A549 (cell line): ENCODE measurements at places on chromosomes 16 and 17.
A peak's percentile ranks its signal among the peaks of the same experiment; 100 is the strongest.

GRCh38 chr16:25135254-25135878 lies 23.8 kb downstream of the LCMT1 start:
- peak; percentile 64 for DNase-seq

DNA sequence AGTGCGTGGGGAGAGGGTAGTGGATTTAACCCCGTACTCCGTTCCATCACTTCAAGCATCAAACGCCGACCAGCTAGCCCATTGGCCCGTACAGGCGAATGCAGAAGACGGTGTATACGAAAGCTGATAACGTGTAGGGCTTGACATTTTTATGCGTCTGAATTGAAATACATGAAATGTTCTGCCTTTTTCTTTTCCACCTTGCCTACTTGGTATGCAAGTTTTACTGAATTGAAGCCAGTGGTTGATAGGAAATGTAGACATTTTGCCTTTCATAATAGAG lies 834 bp upstream of the STAT3 start:
- no peak for DNase-seq

DNA sequence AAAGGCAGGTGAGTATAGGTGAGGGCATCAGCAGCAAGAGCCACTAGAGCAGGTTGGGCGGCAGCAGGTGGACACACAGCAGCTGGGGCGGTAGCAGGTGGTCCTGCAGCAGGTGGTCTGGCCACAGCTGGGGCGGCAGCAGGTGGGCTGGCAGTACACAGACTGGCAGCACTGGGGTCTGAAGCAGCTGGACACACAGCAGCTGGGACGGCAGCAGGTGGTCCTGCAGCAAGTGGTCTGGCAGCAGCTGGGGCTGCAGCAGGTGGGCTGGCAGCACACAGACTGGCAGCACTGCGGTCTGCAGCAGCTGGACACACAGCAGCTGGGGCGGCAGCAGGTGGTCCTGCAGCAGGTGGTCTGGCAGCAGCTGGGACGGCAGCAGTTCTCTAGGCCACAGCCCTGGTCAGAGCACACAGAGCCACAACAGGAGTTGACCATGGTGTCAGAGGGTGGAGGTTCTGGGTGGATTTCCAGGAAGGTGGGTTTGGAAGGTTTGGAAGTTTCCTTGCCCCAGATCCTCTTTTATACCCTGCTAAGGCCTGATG lies at the start of gene KRTAP4-2:
Gene KRTAP4-2 (minus strand): TSS at position 495 of the 545 bp plus-strand sequence. CDS start 57 bp downstream, at position 438.
- DNase-seq: no peak

DNA sequence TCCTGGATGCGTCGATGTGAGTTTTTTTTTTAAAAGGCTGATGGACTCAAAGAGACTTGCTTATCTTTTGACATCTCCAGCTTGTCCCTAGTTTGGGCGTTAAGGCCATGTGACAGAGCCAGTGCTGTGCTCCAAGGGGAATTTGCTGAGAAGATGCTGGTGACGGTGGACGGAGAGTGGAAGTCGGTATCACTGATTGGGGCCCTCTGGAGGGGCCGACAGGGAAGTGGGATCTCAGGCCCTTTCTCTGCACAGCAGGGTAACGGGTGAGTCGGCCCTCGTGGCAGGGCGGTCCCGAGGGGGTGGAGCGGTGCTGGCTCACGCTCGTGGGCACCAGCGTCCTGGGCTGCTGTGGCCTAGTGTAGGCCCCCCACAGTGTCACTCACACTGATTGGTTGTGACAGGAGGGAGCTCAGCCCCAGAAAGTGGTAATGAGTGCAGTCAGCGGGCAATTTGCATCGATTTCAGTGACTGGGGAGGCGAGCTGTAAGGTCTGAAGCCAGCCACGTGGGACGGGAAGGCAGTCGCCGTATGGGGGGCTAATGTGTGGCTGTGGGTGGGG lies 91.3 kb downstream of the TBC1D16 start:
- DNase-seq: no peak

DNA sequence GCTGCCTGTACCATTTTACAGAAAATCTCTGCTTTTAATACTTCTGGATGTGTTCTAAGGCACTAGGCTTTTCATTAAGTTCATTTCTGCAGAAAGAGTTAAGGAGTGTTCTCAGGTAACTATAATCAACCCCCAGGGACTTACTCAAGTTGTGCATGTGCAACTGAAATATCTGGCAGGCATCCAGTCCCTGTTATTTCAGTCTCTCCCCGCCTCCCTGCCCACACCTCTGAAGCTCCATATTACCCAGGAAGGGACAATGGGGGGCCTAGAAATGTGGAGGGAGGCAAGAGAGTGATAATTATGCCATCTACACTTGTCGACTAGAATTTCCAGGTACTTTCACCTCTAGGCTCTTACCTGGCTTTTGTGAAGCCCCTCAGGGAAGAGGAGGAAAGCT lies 432.2 kb downstream of the MAF start:
- no peak for DNase-seq
